ENCODE measurements at places on chromosomes 6 and 20.

- DNase-seq, result no peak
Observed at GRCh38 chr6:29567991-29568390, 8.5 kb upstream of the UBD start.

GRCh38 chr6:170023620-170024521 lies 267.0 kb downstream of the DLL1 start:
- no peak for DNase-seq

- DNase-seq, result no peak
Observed at GRCh38 chr6:37972994-37973757, 153.6 kb downstream of the ZFAND3 start.

GRCh38 chr6:53161481-53162009 lies 12.9 kb upstream of the GCM1 start:
- DNase-seq, result no peak

DNA sequence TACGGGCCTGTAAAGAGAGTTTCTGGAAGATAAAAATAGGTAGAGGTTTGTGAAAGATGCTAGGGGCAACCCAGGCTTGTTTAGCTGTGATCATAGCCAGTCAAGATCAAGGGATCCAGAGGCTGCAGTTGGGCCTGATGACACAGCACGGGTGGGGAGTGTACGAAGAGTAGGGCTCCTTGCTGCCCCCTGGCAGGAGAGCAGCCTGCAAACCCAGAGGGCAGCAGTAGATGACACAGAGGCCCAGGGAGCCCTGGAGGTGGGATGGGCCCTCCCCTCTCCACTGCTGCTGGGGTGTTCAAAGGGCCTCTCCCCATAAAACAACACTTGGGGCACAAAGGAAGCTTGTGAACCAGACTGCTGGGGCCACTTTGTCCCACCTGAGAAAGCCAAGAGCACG lies 47.2 kb downstream of the VEGFA start:
- no peak for DNase-seq

GRCh38 chr6:6866656-6867403 lies 240.9 kb upstream of the RREB1 start:
- DNase-seq, result no peak

DNA sequence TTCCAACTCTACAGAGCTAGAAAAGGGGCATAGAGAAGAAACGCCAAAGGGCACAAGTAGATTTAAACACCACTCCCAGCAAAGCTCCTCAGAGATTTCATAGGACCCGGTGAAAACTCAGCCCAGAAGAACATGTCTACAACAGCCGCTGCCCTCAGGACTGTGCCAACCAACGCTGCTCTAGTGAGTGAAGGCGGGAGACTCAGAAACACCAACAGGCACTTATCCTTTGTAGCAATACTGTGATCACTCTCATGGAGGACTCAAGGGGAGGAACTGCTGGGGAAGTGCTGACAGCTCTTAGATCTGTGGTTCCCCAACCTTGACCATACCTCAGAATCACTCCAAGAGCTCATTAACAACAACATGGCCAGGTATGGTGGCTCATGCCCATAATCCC lies 39.5 kb downstream of the STAU1 start:
- no peak for DNase-seq

DNA sequence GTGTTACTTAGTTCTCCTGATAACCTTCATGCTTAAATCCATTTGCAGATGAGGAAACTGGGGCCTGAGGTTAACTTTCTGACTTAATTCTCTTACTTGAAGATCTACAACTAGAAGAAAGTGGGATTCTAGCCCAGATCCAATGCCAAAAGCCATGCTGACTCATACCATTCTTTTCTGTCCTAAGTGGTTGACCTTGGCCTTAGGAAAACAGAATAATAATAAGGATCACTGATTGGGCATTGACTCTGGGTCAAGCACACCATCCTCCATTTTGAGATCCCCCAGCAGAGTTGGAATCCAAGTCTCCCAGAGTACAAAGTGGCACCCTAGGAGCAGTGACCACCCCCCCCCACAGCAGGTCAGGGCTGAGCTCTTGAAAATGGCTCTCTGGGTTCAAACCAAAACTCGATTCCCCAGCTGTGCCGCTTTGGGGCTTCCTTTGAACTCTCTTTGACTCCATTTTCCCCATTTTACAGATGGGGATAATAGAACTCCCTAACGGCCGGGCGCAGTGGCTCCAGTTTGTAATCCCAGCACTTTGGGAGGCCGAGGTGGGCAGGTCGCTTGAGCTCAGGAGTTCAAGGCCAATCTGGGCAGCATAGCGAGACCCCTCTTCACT lies 12.8 kb upstream of the ZNF217 start:
- no peak for DNase-seq

DNA sequence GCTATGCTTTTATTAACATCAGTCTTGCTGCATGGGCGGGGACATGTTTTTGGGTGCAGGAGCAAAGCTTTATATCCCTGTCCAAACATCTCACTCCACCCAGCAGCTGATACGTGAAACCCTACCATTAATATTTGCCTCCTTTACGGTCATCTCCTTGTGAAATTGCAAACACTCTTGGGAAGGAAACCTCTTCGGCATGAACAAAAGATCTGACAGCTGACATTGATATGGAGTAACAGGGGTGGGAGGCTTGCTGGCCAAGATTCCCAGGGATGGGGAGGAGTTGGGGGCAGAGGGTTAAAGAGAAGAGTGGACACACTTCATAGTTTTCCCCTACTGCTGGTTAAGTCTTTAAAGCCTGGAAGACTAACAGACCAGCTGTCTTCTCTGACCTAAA lies 22.2 kb upstream of the VEGFA start:
- no peak for DNase-seq

DNA sequence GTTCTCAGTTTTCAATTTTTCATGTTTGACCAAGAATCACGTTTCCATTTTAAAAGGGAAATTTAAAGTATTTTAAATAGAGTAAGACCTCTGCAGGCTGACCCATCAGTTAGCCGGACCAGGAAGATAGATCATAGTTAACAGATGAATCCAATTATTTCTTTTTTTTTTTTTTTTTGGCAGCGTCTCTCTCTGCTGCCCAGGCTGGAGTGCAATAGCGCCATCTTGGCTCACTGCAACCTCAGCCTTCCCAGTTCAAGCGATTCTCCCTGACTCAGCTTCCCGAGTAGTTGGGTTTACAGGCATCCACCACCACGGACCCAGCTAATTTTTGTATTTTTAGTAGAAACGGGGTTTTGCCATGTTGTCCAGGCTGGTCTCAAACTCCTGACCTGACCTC lies 256.7 kb upstream of the CNR1 start:
- DNase-seq, result no peak

DNA sequence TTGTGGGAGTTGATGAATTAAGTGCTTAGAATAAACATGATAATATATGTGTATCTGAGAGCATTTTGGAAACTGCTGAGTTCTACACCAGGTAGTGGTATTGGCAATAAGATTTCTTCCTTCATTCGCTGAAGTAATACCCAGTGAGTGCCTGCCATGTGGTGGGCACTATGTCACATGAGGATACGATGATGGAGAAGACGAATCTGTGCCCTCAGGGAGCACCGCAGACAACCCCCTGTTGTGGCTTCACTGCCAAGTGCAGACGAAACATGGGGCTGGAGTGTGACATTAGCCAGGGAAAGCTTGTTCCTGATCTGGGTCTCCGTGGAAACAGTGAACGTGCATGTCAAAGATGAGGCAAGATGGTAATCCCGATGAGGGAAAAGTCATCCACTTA lies 7.9 kb downstream of the ZNF76 start:
- no peak for DNase-seq

DNA sequence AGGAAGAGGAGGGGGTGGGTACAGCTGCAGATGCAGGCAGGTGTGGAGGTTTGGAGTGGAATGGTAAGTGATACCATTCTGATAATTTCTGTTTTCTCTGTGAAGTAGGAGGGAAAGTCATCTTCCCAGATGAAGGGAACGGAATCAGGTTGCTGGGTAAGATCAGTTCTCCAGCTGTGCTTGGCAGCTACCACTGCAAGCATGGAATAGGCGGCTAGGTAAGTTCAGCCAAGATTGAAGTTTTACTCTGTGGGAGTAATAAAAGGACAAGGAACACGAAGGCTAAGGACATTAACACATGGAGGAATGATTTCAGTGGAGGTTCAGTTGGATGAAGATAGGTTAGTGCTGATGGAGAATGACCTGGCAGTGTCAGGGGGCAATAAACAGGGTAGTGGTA lies 128.3 kb downstream of the CARMIL1 start:
- no peak for DNase-seq

GRCh38 chr6:130033949-130034348 lies 15.6 kb downstream of the L3MBTL3 start:
- DNase-seq, result no peak

DNA sequence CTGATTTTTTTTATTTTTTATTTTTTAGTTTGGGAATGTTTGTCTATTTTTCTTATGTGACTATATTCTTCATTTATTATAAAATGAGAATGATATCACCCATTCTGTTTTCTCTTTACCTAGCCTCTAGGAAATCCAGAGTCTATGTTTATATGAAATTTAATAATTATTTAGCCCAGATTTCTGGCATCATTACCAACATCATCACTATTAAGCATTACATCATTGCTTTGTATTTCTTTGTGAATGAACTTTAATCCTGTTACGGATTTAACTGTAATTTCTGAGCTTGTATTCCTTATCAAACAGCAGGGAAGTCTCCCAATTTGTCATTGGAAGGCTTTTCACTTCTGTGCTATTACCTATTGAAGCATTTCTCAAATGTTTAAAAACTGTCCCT lies 72.7 kb upstream of the NOX3 start:
- no peak for DNase-seq

- DNase-seq, result no peak
Observed at GRCh38 chr6:54291738-54292137, 16.5 kb upstream of the TINAG start.

GRCh38 chr6:125193208-125193607 lies 39.6 kb downstream of the TPD52L1 start:
- DNase-seq, result no peak

DNA sequence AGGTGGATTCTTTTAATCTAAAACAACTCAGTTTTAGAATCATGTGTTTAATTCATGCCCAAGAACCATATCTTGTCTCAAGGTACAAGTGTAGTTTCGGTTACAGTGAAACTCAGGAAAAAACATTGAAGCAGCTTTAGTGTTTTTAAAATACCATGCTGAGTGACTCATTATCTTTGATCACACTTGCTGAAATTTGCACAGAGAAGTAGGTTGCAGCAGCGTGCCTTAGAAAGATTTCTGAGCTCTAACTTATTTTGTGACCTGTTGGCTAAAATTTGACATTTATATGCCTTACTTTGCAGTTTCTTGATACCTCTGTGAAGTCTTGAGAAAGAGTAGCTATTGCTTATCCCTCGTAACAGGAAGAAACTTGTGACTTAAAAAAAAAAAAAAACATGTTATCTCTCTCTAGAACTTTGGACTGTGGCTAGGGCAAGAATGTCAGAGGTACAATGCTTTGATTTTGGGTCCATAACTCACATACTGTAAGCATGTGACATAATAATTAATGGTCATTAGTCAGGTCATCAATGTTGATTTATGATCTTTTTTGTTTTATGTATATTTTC lies 34.5 kb upstream of the FUCA2 start:
- no peak for DNase-seq

DNA sequence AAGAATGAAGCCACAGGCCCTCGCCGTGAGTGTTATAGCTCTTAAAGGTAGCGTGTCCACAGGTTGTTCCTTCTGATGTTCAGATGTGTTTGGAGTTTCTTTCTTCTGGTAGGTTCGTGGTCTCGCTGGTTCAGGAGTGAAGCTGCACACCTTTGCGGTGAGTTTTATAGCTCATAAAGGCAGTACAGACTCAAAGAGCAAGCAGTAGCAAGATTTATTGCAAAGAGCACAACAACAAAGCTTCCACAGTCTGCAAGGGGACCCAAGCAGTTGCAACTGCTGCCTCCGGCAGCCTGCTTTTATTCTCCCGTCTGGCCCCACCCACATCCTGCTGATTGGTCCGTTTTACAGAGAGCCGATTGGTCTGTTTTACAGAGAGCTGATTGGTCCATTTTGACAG lies 5.2 kb downstream of the HIVEP1 start:
- DNase-seq, result no peak

DNA sequence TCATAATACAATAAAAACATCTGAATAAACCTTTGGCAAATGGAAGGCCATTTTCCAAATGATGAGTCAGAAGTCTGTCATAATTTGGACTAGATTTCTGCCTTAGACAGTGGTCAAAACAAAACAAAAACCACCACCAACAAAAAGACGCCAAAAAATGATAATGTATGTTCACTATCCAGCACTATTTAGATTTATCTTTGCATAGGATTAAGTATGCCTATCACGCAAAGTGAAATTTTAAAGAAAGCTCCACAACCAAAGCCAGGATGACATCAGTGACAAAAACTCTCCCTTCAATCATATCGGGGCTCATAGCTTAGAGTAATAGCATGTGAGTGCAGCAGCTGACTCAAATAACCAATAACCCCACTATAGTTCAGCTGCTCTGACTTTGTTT lies 201.9 kb downstream of the MOXD1 start:
- DNase-seq, result no peak

DNA sequence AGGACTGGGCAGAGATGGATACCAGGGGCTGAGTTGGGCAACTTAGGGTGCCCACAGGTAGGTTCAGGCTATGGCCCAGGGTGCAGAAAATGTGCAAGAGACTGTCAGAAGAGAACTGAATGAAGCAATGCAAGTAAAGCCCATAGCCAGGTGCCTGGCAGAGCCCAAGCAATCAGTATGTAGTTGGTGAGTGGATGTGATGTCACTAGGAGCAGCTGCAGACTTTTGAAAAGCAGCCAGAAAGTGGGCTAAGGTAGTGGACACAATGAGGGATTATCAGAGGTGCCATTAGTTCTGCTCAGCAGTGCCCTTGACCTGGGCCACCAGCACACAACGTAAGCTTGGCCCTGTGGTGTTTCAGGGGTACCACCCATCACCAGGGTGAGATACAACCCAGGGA lies 135.3 kb downstream of the SOBP start:
- no peak for DNase-seq

DNA sequence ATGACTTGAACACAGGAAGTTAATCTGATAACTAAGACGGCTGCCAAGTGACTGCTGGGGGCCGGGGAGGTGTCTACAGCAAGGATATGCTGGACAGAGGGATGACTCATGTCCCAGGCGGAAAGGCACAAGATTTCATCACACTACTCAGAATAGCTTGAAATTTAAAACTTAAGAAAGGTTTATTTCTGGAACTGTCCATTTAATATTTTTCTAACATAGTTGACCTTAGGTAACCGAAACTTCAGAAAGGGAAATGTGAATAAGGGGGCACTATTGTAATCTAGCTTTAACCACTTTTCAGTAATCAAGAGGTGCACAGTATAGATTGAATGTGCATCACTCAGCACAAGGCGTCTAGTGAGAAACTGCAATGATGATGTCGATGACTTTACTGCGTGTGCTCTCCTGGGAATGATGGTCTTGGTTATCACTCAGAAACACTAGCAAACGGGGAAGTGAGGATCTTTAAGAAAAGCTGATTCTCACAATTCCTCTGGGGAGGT lies 171.5 kb downstream of the QKI start:
- no peak for DNase-seq

DNA sequence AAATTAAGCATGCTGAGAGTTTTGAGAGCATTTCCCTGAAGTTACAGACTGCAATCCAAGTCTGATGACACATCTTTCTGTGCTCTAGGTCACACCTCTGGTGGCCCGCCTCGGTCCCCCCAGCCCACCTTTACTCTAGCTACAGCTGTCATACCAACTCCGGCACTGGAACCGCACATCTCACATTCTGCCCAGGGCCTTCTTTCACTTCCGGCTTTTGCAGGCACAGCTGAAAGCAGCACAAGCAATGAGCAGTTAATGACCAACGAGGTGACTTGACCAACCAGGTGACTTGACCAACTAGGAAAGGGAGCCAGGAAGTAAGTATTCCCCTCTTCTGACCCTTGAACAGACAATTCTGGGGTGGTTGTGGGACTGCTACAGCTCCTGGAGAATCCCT lies 88.6 kb upstream of the MOCS1 start:
- no peak for DNase-seq

GRCh38 chr6:42392833-42393232 lies 58.9 kb downstream of the TRERF1 start:
- no peak for DNase-seq

Measured in omental fat pad (tissue), 4 donors.